Activated CD4-positive, alpha-beta T cell treated with anti-CD3 and anti-CD28 coated beads for 48 hours (primary cell): ENCODE measurements at places on chromosomes 13 and 19.

DNA sequence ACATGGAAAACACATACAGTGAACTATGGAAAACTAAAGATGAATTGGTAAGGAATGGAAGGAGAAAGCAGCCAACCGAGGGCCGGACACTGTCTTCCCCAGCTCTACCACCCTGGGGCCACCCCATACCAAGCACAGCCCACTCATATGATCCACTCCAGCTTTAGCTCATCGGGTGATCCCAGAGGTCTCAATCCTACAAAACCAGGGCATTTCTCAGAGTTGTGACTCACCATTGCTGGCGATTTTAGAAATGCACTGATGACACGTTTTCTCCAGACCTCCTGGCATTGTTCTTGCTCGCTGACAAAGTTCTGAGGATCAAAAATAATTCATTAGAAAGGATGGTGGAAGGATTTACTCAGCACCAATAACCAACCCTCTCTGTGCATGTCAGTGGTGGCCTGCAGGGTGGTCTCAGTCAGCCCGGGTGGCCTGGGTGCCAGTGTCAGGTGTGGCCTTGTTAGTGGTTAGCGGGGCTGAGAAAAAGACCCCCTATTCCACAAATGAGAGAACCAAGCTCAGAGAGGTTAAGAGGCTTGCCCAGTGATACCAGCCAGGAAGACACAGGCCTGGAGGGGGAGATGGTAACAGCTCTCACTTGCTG is 6.6 kb downstream of the TMEM272 start:
- no peak for DNase-seq

DNA sequence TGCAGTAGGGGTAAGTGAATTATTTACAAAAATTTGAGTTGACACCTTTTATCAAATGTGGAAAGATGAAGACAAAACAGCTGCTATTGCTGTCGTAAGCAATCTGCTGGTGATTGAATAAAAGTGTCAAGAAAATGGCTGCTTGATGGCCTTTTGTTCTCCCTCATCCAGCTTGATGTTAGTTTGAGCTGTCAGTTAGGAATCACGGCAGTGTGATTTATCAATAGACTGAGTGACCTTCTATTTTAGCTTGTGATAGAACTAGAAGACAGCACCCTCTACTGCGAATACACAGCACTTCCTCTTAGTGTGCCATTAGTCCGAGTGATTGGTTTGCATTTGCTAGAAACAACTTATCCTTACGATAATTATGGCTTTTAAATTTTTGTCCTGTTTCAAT is 76.3 kb downstream of the MZT1 start:
- no peak for DNase-seq

GRCh38 chr19:5149508-5149907 is 180.6 kb downstream of the KDM4B start:
- no peak for DNase-seq

GRCh38 chr13:71587817-71588216 is 279.2 kb downstream of the DACH1 start:
- no peak for DNase-seq

DNA sequence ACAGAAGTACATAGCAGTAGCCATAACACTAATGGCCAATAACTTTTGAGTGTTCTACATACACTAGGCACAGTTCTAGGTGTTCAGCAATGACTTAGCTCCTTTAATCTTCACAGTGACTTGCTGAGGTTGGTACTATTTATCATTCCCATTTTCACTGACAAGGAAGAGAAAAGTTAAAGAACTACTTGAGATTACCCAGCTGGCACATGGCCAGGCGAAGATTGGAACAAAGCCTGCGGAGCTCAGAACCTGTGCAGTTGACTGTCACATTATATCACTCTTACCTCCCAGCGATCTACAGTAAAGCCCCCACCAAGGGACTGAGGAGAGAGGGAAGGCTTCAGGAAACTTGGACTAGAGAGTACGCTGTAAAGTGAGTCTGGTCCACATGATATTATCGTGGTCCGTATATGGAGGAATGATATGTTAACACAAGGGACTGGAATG is 42.4 kb upstream of the WDFY2 start:
- no peak for DNase-seq
